ENCODE measurements at places on chromosomes 16 and 17. TPM values are rescaled to one million over a fixed set of nuclear protein-coding genes. Genes with fewer than 3 reads are reported as not detected.
A peak's percentile ranks its signal among the peaks of the same experiment; 100 is the strongest.

DNA sequence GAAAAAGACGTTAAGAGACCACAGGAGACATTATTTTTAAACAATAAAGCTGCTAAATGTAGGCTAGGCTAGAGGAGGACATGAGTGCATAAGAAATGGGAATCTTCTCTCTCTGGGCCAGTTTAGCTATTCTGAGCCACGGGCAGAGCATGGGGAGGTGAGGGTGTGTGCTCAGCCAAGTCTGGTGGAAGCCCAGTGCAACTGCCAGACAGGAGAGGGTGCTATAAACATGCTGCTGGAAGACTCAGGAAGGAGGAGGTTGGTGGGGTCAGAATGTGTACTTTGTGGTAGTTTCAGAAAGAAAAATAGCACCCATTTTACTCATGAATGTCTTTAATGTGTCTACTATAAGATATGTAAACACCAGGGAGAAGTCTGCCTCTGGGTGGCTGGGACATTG is 5.9 kb upstream of the SDK2 start:
- DNase-seq = no peak

DNA sequence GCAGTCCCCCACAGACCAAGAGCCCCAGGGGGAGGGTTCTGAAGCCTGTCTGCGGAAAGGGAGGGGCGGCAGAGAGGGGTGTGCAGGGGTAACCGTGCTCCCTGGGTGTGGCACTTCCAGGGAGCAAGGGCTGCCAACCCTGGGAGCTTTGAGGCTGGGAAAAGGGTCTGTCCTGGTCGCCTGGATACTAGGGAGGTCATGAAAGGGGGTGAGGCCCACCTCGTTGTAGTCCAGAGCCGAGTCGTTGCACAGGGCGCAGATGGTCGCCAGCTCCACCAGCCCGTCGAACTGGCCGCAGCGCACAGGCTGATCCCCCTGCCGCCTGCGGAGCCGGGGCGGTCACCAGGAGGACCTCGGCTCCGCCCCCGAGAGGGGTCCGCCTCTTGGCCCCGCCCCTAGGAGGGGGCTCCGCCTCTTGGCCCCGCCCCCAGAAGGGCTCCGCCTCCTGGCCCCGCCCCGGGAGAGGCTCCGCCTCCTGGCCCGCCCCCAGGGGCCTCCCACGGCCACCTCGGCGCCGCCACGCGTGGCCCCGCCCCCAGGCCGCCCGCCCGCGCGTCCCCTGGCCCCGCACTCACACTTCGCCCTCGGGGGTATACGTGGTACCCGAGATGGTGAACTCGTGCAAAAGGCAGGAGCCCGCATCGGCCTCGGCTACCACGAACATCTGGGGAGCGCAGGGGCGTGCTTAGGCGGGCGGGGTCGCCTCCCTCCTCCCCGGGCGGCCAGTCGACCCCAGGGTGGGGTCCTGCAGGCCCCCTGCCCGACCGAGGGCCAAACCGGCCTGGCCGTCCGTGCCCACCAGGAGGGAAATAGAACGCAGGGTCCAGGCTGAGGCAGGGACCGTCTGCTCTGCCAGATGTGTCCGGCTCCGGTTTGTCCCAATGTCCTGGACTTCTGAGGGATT is 19.5 kb downstream of the ATP2A3 start:
- DNase-seq = peak; percentile 77

DNA sequence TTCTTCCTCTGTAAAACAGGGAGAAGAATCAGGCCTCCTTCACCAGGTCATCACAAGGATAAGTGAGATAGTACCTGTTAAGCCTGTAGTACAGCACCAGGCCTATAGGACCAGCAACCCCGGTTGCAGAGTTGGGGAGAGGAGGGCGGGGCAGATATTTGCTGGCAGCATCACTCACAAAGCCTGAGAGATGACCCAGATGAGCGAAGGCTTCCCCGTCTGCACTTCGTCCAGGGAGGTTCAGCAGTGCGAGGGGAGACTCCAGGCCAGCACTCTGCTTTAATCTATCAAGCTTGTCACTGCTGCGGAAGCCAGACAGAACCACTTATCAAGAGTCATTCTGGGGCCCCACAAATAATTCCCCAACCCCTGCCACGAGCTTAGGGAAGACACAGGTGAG is 15.8 kb upstream of the RBBP6 start:
- DNase-seq = no peak

DNA sequence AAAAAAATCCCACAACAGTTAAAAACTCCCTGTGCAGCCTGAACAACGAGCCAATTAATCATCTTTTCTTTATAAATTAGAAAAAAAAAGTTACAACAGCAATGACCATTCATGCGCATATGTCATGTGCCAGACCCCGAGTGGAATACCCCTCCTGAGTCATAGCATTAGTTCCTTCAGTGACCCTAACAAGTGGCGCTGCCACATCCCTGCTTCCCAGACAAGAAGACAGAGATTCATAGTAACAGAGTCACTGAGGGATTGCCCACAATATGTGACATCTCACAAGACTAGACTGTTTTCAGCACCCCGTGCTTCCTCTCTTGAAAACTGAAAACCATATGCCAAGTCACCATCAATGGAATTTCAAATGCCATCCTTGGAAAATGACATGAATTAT is 7.9 kb downstream of the UMOD start:
- DNase-seq = no peak

DNA sequence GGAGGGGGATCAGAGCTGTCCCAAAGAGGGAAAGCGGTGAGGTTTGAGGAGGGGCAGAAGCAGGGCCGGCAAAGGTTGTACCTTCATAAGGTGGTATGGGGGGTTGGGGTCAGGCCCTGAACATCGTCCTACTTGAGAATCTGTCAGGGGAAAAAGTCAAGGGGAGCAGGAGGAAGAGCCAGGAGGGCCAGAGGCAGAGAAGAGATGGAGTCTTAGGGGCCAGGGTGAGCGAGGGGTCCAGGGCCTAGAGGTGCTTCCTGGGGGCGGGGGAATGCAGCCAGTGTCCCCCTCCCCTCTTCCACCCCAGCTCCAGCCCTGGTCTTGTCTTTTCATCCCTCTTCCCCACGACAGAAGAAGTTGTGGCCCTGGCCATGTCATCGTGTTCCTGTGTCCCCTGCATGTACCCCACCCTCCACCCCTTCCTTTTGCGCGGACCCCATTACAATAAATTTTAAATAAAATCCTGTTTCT is 1.3 kb upstream of the PRRT2 start:
- no peak for DNase-seq

- DNase-seq = no peak
Measured at GRCh38 chr17:44216694-44217093, 2.8 kb downstream of the UBTF start.

DNA sequence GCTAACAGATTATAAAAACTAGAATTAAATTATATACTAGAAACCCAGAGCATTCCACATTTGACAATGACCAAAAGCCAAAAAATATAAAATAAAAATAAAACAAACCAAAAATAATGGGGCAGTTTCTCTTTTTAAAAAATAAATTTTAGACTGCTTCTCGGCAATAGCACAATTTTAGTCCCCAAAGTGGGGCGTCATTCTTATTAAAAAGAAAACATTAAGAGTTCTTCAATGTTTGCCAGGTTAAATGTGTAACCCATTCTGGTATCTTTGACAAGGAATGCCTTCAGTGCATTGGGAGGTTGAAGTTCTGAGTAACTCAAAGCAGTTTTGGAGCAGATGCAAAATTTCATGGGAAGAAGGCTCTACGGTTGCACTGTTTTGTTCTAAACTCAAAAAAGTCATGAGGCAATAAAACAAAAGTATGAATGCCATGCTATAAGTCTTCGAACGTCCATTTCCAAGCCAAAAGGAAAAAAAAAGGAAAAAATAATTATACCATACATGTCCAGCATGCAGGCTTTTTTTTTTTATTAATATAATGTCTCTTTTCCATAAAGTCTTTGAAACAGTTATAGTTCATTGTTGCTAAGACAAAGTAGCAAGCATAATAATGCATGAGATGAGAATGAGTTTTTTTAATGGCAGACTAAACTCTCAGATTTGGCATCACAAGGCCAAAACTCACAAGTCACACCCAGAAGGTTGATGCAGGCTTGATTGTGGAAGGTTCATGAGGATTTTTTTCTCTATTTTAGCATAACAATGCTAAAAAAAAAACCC is 3.1 kb downstream of the MAF start:
- no peak for DNase-seq

DNA sequence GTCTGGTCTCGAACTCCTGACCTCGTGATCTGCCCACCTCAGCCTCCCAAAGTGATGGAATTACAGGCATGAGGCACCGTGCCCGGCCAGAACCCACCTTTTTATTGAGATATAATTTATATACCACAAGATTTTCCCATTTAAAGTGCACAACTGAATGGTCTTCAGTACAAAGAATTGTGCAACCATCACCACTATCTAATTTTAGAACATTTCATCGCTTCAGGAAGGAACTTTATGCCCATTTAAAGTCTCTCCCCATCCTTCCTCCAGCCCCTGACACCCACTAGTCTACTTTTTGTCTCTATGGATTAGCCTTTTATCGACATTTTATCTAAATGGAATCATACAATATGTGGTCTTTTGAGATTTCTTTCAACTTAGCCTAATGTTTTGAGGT is 25.4 kb upstream of the HELZ start:
- DNase-seq = no peak

DNA sequence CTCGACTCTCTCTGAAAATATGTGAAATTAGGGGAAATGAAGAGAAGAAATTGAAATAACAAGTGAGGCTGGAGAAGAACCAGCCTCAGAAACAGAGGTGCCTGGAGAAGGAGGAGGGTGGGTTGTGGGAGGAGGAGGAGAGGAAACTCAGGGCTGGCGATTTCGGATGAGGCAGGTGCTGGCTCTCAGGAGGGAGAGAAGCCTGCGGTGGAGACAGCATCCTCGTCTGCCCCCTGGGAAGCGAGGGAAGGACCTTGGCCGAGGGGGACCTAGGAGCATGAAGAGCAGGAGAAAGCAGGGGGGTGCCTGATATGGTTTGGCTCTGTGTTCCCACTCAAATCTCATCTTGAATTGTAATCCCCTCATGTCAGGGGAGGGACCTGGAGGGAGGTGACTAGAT is 264.7 kb upstream of the TNRC6C start:
- no peak for DNase-seq

DNA sequence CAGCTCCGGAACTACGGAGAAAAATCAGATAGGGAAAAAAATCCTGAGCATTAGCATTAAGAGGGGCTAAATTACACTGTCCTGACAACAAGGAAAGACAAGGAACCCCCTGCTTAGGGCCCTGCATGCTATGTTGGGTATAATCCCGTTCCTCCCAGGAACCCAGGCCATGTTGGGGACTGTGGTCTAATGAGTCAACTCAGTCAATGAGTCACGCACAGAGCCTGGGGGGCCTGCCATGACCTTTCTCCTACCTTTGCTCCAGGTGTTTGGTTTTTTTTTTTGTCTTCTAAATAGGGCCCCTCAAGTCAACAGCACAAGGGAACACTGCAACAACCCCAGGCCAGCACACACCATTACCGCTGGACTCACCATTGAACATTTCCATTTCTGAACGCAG is 8.9 kb upstream of the ZNF200 start:
- DNase-seq = no peak

- DNase-seq = no peak
Measured at GRCh38 chr17:7654832-7655540, 4.3 kb downstream of the ATP1B2 start.

- no peak for DNase-seq
Measured at GRCh38 chr16:89161763-89162713, 9.5 kb upstream of the CDH15 start.

DNA sequence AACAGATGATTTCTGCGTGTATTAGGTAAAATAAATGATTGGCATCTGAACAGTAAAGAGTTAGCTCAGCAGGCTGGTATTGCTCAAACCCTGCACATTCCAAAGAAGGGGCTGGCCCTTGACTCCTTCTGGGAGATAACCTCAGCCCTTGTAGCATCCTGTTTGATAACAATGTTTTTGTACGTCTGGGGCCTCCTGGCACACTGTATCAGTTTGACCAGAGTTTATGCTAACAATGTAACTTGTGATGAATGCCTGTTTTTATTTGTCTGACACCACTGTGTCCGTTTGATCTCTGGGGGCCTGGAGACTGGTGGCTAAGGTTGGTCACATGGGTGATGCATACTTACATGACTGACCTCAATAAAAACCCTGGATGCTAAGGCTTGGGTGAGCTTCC is 43.8 kb upstream of the NDRG4 start:
- peak; percentile 98 for DNase-seq

DNA sequence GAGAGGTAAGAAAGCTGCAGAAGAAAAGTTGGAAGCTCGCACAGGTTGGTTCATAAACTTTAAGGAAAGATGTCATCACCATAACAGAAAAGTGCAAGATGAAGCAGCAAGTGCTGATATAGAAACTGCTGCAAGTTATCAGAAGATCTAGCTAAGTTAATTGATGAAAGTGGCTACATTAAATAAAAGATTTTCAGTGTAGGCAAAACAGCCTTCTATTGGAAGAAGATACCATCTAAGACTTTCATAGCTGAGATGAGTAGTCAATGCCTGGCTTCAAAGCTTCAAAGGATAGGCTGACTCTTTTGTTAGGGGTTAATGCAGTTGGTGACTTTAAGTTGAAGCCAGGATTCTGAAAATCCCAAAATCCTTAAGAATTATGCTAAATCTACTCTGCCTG is 24.0 kb downstream of the CYLD start:
- DNase-seq = no peak

GRCh38 chr16:81505011-81505661 is 60.5 kb downstream of the CMIP start:
- DNase-seq = no peak

DNA sequence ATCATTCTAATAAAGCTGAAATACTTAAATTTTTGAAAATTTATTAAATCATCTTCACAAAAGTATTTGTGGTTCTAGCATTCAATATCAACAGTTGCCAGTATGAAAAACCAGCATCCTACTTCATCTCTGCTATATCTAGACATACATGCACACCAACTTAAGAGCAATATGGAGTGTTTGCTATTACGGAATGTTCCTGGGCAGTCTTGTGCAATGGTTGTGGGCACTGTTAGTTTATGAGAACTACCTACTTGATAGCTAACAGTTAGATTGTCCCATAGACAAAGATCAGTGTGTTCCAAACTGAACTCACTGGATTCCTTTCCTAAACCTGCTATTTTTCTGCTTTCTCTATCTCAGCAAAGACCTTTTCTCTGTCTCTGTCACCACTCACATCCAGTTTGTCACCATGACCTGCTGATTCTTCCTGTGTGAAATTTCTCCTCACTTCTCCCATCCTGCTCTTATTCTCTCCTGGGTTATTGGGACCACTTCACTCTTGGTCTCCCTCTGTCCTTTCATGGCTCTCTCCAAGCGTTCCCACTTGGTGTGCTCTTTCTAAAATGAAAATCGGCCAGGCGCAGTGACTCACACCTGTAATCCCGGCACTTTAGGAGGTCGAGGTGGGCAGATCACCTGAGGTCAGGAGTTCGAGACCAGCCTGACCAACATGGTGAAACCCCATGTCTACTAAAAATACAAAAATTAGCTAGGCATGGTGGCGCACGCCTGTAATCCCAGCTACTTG is 27.7 kb downstream of the CNTROB start:
- no peak for DNase-seq

GRCh38 chr16:67342616-67343015 is 16.0 kb downstream of the LRRC36 start:
- DNase-seq = no peak

The KCNJ12 gene
- total RNA-seq = 0.25 TPM

The MYH11 gene
- under 0.01 TPM for total RNA-seq

The CFAP97D1 gene
- under 0.01 TPM for total RNA-seq

The PERCC1 gene
- total RNA-seq = not detected

The TBX2 gene
- total RNA-seq = not detected

The CDRT15 gene
- not detected for total RNA-seq

Data from dermis microvascular lymphatic vessel endothelial cell (primary cell).